ENCODE measurements at places on chromosomes 12 and 14.

DNA sequence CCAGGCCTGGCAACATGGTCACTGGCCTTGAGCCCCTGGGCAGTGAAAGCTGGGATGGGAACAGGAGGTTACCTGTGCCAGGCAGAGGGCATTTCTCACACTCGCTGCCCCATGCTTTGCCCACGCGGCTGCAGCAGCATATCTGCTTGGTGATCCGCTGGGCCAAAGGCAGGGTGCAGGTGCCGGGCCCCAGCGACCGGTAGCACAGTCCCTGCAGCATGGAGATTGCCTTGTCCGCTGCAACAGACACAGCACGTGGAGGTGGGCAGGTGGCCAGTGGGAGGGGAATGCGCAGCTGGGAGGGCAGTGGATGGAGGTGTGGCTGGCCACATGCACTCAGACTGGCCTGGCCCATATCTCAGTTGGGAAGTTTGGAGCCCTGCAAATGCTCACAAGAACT, 35.3 kb downstream of the ISCA2 start:
- no peak for DNase-seq

DNA sequence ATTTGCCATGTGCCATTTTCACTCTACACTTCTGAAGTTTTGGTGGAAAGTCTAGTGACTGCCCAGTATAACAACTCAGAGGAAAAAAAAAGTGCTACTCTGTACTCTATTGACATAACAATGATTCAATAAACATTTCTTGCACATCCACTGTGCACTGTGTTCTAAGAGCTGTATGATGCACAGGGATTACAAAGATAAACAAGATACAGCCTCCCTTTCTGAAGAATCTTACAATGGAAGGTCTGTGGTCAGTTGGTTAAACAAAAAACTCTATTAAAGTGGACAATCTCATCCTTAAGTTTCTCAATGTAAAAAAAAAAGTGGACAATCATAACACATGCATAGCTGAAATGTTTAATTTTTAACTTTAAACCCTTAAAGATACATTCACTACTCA, 105.7 kb upstream of the RASSF8 start:
- no peak for DNase-seq

GRCh38 chr12:6962285-6963015, 8.0 kb downstream of the PHB2 start:
- DNase-seq = no peak

DNA sequence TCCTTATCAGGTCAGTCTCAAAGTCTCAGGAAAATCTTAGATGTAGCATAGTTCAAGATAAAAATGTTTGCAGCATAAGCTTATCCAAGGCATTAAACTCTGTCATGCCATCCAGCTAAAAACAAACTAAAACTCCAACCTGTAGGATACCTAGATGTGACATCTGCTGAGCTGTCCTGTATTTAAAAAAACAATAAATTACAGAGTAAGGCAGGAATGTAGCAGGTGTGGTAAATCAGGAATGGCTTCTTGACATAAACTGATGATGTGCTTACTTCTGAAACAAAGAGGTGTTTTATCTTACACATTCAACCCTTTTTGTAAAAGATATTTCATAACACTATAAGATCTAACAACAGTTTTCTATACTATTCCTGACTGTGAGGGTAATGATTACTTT, 30.6 kb upstream of the DLGAP5 start:
- no peak for DNase-seq

DNA sequence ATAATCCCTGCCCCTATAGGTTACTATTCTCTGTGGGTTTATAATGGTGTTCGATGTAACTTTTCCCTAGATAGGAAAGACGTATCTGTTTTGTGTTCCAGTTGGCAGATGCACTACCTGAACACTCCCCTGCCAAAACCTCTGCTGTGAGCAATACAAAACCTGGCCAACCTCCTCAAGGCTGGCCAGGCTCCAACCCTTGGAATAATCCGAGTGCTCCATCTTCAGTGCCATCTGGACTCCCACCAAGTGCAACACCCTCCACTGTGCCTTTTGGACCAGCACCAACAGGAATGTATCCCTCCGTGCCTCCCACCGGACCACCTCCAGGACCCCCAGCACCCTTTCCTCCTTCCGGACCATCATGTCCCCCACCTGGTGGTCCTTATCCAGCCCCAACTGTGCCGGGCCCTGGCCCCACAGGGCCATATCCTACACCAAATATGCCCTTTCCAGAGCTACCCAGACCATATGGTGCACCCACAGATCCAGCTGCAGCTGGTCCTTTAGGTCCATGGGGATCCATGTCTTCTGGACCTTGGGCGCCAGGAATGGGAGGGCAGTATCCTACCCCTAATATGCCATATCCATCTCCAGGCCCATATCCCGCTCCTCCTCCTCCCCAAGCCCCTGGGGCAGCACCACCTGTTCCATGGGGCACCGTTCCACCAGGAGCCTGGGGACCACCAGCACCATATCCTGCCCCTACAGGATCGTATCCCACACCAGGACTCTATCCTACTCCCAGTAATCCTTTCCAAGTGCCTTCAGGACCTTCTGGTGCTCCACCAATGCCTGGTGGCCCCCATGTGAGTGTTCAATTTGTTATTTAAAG, 11.3 kb downstream of the MAPK1IP1L start:
- no peak for DNase-seq

- DNase-seq = no peak
Observed at GRCh38 chr12:106648736-106649135, 65.9 kb downstream of the RFX4 start.

DNA sequence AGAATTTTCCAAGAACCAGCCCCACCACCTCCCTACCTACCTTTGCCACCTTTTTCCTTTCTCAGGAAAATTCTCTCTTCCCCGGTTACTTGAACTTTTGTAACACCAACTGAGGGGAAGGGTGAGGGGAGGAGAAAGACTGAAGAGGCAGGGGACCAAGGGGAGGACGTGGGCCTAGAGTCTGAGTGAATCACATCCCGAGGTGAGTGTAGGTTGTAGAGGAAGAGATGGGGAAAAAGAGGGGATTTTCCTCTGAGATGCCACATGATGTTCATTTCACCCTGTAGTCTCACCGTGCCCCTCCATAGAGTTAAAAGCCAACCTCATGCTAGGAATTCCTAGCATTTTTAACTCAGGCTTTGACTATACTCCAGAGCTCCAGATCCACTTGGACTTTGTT, 311.8 kb downstream of the RPAP3 start:
- no peak for DNase-seq

- no peak for DNase-seq
Observed at GRCh38 chr12:2732290-2732689, 62.5 kb upstream of the FKBP4 start.

DNA sequence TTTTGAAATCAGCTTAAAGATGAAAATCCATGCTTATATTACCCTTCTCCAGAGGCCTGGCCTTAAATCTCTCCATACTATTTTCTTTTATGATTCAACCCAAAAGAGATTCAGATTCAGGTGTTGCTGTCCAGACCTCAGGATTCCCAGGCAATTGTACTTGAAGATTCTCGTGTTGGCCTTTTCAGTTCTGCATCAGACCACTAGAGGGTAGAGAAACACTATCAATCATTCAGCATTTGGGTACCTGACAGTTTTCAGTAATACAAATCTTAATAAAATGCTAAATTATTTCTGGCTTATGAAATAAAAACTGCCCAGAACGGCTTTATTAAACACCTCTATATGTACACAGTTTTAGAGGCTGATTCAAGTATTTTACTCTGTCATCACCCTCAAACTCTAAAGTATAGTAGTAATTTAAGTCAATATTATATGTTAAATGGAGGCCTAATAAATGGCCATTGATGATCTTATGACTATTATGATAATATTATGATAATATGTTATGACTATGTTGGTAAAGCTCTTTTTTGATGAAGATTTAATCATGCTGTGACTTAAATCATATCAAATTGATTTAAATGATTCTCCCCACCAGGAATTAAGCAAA, 301.1 kb downstream of the DUSP6 start:
- DNase-seq = no peak

GRCh38 chr14:33979613-33980276, 28.9 kb upstream of the EGLN3 start:
- no peak for DNase-seq

- no peak for DNase-seq
Observed at GRCh38 chr12:77998236-77998786, 167.6 kb downstream of the NAV3 start.

DNA sequence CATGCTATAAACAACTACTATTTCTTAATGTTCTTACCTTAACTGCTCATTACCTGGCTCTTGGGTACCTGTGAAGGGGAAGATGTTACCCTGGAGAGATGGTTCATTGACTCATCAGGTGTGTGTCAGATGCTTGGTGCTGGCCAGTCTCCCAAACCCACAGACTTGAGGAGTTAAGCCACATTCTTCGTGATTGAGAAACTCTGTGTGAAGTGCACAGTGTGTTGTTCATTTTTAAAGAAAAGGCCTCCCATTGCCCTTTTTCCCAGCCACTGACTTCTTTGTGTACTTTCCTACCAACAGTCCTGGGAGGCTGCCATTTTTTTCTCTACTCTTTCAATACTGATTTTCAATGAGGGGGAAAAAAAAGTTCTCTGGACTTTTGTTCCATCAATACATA, 3.2 kb downstream of the MGST1 start:
- DNase-seq = no peak
